Muscle of leg (tissue), 16 donors: ENCODE measurements at places on chromosomes 7 and 10.

GRCh38 chr10:59281861-59282260 is 80.5 kb downstream of the FAM13C start:
- no peak for DNase-seq

DNA sequence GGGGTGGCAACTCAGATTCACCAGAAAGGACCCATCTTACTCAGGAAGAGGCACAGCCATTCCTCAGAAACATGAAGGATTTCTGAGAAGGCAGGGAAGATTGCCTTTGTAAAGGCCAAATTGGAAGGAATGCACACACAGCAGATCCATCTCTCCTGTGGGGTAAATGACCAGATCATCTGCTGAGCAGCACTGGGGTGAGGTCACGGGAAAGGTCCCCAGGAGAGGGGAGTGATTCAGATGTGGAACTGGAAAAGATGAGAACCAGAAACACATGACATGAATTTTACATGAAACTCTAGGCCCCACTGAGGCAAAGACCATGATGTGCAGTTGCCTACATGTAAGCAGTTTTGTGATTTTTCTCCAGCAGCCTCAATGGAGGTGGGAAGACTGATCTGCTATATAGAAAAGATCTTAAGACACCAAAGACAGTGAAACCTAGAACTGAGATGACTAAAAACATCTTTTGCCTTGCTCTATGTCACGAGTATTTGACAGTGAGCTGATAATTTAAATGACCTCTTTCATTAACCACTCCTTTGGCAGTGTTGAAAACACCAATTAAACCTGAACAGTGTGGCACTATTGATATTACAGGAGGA is 91.6 kb downstream of the AMPH start:
- DNase-seq: no peak

DNA sequence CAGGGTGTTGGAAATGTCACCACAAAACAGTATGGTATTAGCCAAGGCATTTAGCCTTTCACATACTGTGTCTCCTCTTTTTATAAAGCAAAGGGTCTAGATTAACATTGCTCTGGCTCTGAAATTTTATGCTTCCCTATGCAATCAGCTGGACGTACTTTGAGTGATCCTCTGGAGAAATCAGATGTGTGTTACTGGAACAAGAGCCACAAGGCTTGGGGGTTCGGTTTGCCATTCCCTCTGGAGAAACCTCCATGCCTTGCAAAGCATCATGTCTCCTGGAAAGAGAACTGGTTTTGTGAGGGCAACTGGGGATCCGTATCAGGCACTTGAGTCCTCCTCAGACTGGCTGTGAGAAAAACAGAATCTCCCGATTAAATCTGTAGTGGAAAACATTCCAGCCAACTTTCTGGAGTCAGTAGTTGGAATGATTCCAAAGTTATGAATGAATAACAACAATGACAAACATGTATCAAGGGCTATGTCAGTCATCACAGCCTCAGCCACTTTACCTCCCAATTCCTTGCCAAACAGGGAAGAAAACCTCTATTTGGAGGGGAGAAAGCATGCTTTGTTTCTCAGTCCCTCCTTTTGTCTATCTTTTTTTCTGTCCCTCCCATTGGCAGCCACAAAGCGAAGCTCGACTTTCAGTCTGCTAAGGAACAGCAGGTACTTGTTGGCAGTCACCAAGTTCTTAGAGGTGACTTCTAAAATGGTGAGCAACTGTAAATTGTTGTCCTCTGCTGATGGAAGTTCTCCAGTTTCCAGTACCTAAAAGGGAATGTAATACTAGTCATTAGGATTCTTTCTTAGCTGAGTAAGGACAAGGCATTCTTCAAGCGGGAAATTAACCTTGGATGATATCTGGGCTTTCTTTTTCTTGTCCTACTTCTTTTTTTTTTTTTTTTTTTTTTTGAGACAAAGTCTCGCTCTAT is 864.8 kb upstream of the AUTS2 start:
- DNase-seq: peak; percentile 66

DNA sequence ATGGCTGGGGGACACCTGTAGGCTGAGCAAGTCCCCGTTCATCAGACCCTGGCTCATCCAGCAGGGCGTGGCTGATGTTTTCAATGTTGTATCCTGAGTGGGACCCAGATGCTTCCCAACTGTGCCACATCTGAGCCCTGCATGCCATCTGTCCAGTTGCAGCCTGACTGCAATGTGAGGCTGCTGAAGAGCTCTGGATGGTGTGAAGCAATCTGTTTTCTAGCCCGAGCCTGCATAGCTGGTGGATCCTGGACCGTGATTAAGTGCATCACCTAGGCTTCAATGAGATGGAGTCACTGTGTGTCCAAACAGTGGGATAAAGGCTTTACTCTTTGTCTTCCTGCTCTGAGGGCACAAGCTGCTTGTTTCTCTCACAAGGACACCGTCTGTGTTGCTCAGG is 99.8 kb downstream of the TCF7L2 start:
- no peak for DNase-seq

GRCh38 chr10:125994601-125995000 is 98.2 kb downstream of the FANK1 start:
- DNase-seq: no peak

GRCh38 chr7:87155788-87156187 is 3.5 kb downstream of the DMTF1 start:
- no peak for DNase-seq

GRCh38 chr7:68725843-68726785 is 872.2 kb upstream of the AUTS2 start:
- no peak for DNase-seq

DNA sequence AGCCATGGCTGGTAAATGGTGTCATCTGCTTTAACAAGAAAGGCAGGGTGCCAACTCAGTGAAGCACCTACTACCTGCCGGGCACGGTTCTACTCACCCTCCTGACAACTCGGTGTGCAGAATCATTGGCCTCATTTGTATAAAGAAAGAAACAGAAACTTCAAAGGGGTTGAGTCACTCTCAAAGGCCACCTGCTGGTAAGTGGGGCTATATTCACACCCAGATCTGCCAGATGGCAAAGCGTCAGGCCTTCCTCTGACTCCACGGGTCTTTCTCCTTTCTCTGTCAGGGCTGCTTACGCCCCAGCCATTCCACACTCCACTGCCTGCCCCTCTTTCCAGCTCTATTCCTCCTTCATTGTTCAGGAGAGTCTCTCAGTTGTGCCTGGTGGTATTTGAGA is 309.2 kb downstream of the GFRA1 start:
- DNase-seq: no peak

DNA sequence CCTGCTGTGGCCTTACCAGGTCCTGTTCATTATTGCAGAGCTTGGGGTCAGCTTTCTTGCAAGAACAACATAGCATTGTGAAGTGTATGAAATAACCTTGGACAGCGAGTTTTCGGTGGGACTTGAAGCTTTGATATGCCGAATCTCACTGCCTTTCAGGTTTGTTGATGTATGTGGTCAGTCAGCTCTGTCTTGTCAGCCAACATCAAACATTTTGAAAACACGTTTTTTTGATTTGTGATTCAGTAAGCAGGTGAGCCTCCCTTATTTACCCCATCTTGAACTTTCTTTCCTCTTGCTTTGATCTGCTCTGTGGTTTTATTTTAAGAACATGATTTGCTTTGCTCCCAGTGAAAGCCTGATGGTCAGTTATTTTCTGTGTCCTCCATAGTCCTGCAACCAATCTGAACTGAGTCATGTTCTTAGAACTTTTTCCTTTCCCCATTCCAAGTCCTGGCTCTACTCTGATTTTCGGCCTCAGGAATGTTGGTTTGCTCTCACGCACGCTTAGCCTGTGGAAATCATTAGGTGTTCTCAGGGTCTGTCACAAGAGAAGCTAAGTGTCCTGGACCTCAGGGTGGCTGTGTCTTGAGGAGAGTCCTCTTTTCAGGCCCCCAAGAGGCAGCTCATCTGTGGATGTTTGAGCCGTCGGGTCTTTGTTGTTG is 8.7 kb downstream of the WBP1L start:
- peak; percentile 87 for DNase-seq

DNA sequence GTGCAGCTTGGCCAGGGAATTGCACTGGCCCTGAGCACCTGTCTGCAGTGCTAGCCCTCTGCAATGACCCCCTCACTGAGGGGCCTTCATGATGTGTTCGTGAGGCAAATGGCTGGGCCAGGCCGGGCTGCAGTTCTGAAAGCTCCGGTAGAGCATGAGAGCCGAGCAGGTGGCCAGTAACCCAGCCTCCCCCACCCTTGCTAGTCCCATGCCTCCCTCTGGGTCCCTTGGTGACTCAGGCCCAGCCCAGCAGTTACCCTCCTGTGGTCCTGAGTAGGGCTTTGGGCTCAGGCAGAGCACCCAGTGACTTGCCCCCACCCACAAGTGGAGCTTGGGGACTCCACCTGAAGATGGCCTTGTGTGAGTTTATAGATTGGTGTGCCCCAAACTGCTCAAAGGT is 16.1 kb upstream of the CSGALNACT2 start:
- no peak for DNase-seq

DNA sequence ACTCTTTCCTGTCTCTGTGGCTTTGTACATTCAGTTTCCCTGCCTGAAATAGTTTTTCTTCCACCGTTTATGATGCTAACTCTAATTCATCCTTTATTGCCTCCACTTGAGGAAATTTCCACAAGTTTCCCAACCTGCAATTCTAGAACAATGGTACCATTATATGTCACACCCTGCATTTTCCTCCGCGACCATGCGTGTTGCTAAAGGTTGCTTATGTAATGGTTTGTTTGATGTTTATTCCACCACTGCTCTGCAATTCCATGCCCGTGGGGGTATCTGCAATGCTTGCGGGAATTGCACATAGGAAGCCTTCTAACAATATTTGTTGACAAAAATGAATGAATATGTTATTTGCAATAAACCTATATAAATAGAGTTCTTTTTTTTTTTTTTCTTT is 69.5 kb upstream of the ST8SIA6 start:
- no peak for DNase-seq

DNA sequence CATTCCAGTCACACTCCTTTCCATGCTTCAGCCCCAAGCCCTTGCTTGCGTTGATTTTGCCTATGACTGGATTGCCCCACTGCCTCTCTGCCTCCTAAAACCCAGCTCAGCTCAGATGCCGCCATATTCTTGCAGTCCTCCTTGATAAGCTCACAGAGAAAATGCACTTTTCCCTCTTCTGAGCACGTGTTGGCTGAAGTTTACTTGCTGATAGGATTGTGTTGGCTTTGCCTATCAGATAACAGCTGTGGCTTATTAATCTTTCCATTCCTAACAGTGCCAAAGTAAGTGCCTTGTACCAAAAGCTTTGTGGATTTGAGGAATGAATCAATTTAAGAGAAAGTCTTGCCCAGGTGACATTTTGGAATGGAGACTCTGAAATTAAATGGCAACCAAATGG is 249.2 kb downstream of the PHTF2 start:
- no peak for DNase-seq

DNA sequence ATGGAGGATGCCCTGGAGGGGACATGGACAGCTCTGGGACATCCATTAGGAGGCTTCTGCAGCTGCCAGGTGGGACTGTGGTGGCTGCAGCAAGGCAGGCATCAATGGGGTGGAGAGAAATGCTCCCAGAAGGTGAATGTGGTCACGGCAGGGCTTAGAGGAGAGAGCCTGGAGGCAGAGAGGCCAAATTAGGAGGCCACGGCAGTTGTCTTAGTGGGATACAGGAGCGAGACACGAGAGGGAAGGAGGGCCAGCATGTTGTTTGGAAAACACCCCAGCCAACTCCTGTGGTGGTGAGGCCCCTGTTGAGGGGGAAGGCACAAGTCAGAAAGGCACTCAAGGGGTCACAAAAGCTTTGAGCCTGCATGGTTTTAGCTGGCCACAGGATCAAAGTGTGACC is 14.6 kb upstream of the ECHDC3 start:
- DNase-seq: no peak

GRCh38 chr10:79273604-79274003 is 73.7 kb upstream of the PPIF start:
- peak; percentile 54 for DNase-seq

GRCh38 chr7:36236073-36236472 is 83.0 kb downstream of the EEPD1 start:
- DNase-seq: no peak

- DNase-seq: peak; percentile 57
Observed at GRCh38 chr7:45089341-45089891, 647 bp upstream of the NACAD start.

DNA sequence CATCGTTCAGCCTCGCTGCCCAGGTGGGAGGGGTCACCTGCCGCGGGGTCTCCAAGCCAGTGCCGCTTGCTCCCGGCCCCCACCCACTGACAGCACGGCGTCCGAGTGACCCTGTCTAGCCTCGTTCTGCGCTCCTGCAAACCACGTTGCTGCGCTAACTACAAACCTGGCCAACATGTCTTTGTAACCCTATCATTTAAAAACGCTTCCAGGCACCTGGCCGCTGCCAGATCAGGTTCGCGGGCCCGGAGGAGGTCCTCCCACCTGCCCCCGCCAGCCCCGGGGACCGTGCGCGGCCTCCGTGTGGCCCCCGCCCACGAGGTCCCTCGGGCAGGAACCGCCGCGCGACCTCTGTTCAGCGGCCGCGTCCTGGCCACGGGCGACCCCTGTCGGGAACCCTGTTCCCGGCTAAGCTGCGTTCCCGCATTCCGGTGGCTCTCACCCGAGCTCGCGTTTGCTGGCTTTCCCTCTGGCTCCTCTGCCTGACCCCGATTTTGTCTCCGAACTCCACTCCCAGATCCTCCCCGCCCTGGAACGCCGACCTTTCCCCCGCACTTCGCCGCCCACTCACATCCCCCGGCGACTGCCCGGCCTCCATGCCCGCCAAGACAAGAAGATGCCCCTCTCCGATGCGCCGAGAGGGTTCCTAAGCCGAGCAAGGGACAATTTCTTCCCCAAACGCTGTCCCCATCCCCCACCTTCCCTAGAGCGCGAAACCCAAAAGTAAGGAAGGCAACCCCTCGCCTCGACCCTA is 2.4 kb downstream of the SFMBT2 start:
- DNase-seq: peak; percentile 83

- no peak for DNase-seq
Observed at GRCh38 chr10:6098156-6098555, 9.3 kb downstream of the RBM17 start.

DNA sequence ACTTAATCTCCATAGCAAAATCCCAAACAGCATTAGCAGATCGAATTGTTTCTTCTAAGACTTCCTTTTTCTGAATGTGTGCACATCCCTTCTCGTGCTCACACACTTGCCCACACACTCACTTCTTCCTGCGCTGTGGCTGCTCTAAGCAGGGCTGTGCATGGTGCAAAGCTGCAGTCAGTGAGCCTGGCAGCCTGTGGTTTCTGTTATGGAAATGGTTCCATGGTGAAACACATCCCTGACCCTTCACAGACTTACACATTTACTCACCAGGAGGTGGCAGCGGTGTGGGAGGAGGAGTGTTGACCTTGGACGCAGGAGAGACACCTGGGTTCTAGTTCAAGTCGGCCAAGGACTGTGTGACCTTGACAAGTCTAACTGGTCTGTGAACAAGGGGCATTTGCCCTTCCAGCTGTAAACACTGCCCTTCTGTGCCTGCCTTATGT is 24.9 kb downstream of the MTURN start:
- peak; percentile 56 for DNase-seq

- DNase-seq: no peak
Observed at GRCh38 chr10:13328613-13329012, 19.5 kb downstream of the SEPHS1 start.

DNA sequence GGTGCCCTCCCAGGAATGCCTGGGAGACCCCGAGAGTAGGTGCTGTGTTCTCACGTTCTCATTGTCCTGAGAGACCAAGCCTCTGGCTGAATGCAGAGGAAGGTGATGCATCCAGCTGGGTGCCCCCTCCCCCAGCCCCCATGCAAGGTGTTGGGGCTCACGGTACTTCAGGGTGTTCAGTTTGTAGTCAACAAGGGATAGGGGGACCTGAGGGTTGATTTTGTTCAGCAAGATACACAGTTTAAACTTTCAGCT is 60.4 kb upstream of the DUSP5 start:
- no peak for DNase-seq
